Left lung (tissue), 14 donors: ENCODE measurements at places on chromosomes 2 and 18.

GRCh38 chr18:35387152-35387571, 10.0 kb upstream of the ZNF396 start:
- DNase-seq = no peak

GRCh38 chr18:4208366-4208765, 246.7 kb downstream of the DLGAP1 start:
- no peak for DNase-seq

- DNase-seq = no peak
These were observed 17.8 kb downstream of the RNF144A start for GRCh38 chr2:6934758-6935651.

DNA sequence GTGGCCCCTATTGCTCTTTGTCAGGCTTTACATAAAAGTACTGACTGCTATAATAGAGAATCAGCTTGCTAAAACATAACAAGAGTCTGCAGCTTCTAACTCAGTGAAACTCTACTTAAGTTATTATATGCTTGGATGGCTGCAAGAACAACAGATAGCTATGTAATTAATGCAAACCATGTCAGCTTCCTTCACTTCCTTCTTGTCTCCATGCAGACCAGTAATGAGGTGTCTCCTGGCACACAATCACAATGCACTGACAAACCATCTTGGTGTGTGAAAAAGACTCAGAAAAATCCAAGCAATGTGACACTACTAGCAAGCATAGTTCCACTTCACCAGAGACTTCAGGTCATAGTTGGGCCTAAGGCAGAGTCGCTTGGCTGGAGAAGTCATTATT, 2068.9 kb upstream of the PIK3C3 start:
- no peak for DNase-seq

- no peak for DNase-seq
These were observed 229.2 kb upstream of the RAB12 start for GRCh38 chr18:8380006-8380405.

DNA sequence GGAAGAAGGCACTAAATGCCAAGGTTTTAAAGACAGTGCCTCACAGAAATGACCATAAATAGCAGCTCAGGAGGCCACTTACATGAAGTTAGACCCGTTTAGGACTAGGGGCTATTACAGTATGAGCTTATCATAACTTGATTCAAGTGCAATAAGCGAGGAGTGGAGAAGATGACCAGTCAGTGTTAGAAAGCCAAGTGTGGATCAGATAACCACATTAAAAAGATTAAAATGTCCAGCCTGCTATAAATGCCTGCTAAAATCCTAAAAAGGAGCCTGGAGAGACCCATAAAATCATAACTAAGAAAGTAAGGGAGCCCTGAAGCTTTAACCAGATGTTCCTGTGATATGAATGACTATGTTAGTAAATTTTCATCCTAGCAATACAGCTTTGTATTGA, 117.5 kb upstream of the ZNF521 start:
- no peak for DNase-seq

GRCh38 chr2:37376421-37377186, 32.2 kb downstream of the QPCT start:
- DNase-seq = peak; percentile 76

GRCh38 chr2:8427211-8427610, 254.6 kb upstream of the ID2 start:
- no peak for DNase-seq

- no peak for DNase-seq
These were observed 280.6 kb upstream of the UBE2E3 start for GRCh38 chr2:180699657-180700361.

DNA sequence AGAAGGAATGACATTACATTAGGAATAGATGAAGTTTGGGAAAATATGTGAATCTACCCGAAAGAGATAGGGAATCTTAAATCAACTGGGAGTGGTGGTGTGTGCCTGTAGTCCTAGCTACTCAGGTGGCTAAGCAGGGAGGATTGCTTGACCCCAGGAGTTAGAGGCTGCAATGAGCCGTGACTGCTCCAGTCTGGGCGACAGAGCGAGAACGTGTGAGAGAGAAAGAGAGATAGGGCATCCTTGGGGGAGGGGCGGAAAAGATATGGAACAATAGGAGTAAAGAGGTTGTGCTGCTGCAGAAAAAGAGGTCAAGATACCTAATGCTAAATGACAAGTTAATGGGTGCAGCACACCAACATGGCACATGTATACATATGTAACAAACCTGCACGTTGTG, 47.1 kb upstream of the ADAM23 start:
- DNase-seq = no peak

DNA sequence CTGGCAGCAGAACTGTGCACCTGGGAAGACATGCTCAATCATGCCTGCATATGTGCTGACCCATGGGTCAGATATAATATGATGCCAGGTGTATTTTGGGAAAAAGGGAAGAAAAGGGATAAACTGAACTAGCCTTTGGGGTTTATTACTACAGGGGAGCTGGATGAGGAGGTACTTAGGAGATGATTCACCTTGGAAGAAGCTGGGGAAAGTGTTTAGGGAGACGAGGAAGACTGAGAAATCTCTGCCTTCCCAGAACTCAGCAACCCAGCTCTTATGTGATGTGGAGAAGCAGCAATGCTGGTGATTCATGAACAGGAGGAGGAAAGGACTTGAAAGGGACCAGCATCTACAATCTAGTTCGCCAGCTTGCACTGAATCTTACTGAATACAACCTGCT, 110.2 kb downstream of the BARD1 start:
- no peak for DNase-seq

DNA sequence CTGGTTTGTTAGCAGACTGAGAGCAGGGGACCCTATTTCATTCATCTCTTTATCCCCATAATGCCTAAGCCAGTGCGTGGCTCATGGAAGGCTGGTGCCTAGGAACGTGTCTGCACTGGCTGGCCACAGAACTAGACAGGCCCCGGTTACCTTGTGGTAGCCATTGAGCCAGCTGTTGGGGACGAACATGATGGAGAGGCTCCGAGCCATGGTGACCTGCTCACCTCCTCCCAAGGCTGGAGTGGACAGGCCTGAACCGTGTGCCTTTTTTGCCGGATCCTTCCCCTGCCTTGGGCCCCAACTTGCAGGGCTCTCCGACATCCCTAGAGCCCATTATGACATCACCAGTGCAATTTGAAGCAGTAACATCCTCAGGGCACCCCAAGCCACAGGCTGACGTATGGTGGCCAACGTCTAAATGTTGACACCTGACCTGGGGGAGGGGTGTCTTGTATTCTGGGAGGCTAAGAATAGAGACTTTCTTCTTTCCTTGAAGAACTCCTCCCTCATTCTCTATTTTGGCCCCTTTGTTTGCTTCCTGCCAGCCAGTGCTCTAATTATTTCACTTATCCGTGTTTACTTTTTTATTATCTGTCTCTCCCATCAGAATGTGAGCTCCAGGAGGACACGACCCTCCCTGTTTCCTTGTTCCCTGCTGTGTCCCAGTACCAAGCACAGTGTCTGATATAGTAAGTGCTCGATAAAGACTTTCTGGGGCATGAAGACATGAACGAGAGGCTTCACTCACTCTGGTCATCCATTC, 12.2 kb upstream of the DNPEP start:
- no peak for DNase-seq

- no peak for DNase-seq
These were observed 26.9 kb downstream of the COL4A3 start for GRCh38 chr2:227191367-227191766.

DNA sequence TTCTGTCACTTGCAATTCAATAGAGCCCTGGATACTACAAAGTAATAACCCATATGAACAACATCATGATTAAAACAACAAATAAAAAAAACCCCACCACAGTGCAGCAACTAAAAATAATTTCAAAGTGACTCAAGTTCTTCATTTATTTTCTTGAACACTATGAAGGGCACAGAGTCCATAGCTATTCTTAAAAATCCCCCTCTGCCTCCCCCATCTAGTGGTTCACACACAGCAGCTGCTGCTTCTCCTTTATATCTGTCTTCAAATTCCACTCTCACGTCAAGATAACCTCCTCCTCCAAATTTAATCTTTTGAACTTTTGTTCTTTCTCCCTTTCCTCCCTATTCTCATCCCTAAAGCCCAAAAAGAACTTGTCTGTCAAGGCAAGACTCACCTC, 591.3 kb downstream of the ZEB2 start:
- DNase-seq = no peak

- no peak for DNase-seq
These were observed 311.5 kb downstream of the CDH2 start for GRCh38 chr18:27865431-27865830.

- DNase-seq = no peak
These were observed 121.8 kb downstream of the TDRD15 start for GRCh38 chr2:21245565-21245964.

DNA sequence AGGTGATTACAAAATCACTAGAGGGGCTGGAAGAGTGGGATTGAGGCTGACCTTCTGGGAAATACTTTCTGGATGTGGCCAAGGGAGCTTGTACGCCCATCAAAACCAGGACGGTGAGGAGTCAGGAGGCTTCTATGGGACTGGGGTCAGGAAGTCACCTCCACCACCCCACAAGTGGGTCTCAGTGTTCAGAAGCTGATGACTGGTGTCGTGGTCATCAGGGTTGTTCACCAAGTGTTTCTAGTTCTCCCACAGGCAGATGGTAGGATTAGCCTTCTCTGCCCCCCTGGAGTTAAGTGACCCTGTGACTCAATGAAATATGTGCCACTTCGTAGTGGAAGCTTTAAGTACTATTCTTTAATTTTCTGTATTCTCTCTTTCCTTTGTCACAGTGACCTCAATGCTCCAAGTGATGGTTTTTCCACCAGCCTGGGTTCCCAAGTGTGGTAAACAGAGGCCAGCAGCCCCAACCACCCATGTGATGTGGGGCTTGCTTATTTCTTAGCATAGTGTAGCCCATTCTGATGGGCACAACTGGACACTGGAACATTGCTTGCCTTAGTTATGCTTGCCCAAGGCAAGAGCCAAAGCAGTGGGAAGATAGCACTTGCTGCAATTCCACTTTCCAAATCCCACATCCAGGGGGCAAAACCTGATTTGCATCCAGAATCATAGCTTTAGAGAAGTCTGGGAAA, 258.8 kb downstream of the CYP26B1 start:
- no peak for DNase-seq

- no peak for DNase-seq
These were observed 61.4 kb upstream of the TFCP2L1 start for GRCh38 chr2:121346407-121346806.

DNA sequence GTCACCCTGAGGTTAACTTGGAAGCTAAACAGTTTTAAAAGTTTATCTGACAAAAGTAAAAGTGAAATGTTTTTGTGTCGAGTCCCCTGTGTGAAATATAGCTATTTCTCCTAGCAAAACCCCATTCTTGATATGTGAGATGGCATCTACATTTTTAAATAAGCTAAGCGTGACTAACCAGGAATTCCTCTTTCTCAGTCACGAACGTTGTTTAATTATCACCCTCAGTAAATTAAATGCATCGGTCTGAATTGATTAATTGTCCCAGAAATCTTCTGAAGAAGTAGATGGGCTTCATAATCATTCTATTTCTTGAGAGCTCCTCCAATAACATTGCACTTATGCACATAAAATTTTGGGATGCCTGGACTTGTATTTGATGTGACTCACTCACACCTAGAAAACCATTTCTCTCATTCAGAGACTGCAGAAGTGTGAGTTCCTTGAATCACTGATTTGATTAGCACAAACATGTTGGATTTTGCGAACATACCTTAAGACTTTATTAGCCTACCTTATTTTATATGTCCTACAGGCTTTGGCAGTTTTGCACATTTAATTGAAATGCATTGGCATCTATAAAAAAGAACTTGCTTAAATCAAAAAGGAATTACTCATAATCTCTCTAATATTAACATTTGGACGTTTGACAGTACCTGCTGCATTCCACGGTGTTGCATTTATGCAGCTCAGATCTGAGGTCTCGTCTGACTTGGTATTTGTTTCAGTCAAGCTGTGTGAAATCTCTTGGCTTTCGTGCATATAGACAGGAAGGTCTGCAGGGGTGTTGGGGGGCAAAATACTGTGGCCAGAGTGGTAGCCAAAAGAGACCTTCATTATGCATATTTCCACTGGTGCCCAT, 475.2 kb downstream of the EPHA4 start:
- DNase-seq = no peak

GRCh38 chr2:19176977-19177376, 181.4 kb downstream of the OSR1 start:
- DNase-seq = no peak

DNA sequence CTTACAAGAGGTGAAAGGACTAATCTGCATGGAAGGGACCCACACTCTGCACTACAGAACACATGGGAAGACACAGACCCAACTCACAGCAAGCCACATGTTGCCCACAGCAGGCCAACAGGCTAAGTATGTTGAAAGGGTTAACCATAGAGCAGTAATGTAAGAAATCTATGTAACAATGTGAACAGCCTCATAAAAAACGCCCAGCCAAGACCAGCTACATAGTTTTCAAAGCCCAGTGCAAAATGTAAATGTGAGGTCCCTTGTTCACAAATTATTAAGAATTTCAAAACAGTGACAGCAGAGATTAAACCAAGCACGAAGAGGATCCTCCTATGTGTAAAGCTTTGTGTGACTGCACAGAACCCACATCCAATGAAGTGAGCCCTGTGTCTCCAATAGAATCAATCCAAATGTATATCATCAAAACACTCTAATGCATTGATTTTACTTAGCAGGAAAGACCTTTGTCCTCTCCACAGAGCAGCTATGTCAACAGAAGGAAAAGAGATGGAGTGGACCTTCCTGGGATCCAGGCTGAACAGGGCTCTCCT, 210.1 kb downstream of the AGPS start:
- no peak for DNase-seq

- DNase-seq = no peak
These were observed 630.2 kb downstream of the ARHGAP15 start for GRCh38 chr2:143759455-143759854.

DNA sequence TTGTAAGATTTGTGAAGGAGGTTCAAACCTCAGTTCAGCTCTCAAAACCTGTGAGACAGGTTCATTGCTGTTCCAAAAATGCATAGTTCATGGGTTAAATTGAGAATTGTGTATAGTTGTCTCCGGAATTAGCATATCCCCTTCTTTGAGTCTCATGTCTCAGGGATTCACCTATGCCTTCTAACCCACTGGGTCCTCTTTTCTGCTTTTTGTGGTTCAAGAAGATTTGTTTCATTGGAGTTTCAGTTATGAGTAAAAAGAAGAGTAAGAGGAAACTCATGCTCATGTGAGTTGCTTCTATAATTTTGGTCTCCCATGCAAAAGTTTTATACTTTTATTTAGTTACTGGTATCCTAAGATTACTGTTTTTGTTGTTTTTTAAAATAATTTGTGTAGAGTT, 1219.8 kb upstream of the ZEB2 start:
- DNase-seq = no peak

- DNase-seq = no peak
These were observed 908.8 kb upstream of the POU3F3 start for GRCh38 chr2:103945083-103945482.
